ENCODE measurements at places on chromosomes 7 and 10.

GRCh38 chr7:140982508-140982907, 32.2 kb downstream of the MRPS33 start:
- peak; percentile 94 for DNase-seq

GRCh38 chr10:43688348-43688892, 39.7 kb upstream of the ZNF32 start:
- DNase-seq: no peak

DNA sequence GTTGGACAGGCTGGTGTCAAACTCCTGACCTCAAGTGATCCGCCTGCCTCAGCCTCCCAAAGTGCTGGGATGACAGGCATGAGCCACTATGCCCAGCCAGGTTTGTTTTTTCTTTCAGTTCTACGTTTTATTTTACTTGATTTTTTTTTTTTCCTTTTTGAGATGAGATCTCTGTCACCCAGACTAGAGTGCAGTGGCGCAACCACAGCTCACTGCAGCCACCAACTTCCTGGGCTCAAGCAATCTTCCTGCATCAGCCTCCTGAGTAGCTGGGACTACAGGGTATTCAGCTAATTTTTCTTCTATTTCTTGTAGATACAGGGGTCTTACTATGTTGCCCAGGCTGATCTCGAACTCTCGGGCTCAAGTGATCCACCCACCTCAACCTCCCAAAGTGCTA, 24.3 kb downstream of the GDI2 start:
- DNase-seq: no peak

GRCh38 chr10:77647543-77648293, 10.1 kb upstream of the KCNMA1 start:
- no peak for DNase-seq

- no peak for DNase-seq
Observed at GRCh38 chr10:44415121-44415520, 30.2 kb upstream of the CXCL12 start.

GRCh38 chr7:78607099-78607498, 808.5 kb downstream of the PHTF2 start:
- peak; percentile 23 for DNase-seq

GRCh38 chr7:148761499-148762278, 63.0 kb downstream of the CUL1 start:
- no peak for DNase-seq

- peak; percentile 86 for DNase-seq
Observed at GRCh38 chr10:5284311-5285057, 80.3 kb upstream of the UCN3 start.

DNA sequence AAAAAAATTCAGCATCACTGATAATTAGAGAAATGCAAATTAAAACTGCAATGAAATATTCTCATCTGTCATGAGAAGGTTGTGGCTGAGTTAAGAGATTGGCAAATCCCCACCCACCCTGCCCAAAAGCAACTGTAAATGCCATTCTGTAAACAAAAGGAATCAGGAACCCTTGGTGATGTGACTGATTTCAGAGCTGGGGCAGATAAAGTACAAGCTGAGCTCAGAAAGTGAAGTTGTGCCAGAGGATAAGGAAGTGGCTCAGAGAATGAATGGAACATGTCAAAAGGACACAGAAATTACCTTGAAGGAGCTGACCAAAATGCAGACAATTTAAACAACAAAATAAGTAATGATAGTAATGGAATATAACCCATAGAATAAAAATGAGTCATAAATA, 32.7 kb upstream of the ARMS2 start:
- DNase-seq: no peak

- no peak for DNase-seq
Observed at GRCh38 chr7:139450851-139451250, 32.6 kb downstream of the KLRG2 start.

DNA sequence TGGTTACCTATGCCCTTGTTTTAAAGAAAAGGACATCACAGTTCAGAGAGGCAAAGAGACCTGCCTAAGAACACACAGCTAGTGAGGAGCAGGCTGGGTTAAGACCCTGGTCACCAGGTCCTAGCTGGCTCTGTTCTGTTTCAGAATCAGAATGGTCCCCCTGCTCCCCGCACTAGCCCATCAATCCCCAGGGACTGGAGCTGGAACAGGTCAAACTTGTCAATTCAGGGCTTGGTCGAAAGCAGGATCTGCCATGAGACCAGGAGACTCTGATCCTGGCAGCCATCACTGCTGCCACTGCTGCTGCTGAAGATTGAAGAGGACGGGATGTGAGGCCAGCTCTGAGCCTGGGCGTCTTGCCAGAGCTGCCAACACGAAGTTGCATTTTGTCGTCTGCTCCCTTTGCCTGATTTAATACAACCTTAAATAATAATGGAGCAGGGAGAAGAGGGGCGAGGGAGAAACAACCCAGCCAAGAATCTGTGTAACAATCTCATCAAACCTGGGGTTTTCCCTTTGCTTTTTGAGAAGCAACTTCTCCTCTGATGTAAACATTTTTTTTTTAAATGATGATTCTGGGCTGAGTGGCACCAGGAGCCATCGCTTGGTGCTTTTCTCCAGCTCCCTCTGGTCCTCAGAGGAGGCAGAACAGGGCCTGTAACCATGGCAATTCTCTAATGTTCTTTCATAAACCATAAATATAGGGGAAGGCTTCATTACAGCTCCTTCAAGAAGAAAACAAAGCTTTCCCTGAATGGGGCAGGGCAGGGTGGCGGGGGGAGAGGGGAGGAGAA, 119.0 kb upstream of the SORCS3 start:
- DNase-seq: no peak

DNA sequence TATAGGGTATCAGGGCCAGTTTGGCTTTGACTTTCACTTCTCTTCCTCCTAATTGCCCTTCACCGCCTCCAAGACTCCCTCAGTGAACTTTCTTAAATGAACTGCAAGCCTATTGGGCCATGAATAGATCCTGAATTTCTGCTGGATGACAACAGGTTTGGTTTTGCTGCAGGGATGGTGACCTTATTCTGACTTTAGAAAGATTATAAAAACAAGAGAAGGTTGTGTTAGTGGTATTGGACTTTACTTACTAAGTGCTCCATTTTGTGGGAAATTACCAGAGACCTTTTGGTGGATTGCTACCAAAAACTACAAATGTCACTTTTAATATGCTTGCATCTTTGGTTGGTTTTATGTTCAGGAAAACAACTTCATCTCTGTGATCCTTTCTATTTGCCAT, 11.5 kb upstream of the LIPA start:
- no peak for DNase-seq

GRCh38 chr10:27660711-27661110, 84.9 kb downstream of the MKX start:
- peak; percentile 63 for DNase-seq

GRCh38 chr10:43754569-43755260, 106.0 kb upstream of the ZNF32 start:
- DNase-seq: no peak

GRCh38 chr10:91622601-91623000, 10.3 kb downstream of the PPP1R3C start:
- DNase-seq: no peak

- DNase-seq: peak; percentile 80
Observed at GRCh38 chr10:21807180-21807579, 196.3 kb downstream of the DNAJC1 start.

DNA sequence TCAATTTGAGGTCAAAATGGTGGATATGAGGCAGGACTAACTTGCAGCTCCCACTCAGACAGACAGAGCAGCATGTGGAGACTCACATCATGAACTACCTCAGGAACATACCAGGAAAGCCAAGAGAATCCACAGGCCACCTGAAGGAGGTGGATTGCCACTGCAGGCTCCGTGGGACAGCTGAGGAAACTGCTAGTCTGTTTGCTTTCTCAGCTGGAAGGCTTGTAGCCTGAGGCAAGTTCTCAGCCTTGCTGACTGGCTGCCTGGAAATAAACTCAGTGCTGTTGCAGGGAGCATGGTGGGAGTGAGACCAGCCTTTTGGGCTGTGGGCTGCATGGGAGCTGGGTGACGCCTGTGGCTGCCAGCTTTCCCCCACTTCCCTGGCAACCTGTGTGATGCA, 202.9 kb downstream of the ZNF248 start:
- DNase-seq: no peak

DNA sequence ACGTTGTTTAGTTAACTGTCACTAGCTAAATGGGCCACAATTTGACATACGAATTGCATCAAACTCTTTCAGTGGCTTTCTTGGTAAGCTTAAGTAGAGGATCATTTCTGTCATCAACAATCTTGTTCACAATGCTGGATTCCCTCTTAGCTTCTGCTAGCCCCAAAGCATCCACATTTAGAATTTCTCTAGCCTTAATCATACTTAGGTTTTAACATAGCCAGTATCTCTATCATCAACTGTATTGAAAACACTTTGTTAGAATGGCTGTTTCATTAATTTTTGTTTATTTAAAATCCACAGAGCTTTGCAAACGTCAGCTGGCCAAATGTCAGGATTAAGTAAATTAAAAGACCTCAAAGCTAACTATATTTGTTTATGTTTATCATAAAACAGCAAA, 41.1 kb downstream of the ABRAXAS2 start:
- no peak for DNase-seq

- DNase-seq: peak; percentile 66
Observed at GRCh38 chr7:23012908-23013714, 819 bp downstream of the HYCC1 start.

- DNase-seq: no peak
Observed at GRCh38 chr7:93890041-93890463, 501 bp downstream of the TFPI2 start.

GRCh38 chr7:38798552-38799267, 110.3 kb downstream of the VPS41 start:
- no peak for DNase-seq

- no peak for DNase-seq
Observed at GRCh38 chr10:127399668-127400067, 149.4 kb upstream of the NPS start.

DNA sequence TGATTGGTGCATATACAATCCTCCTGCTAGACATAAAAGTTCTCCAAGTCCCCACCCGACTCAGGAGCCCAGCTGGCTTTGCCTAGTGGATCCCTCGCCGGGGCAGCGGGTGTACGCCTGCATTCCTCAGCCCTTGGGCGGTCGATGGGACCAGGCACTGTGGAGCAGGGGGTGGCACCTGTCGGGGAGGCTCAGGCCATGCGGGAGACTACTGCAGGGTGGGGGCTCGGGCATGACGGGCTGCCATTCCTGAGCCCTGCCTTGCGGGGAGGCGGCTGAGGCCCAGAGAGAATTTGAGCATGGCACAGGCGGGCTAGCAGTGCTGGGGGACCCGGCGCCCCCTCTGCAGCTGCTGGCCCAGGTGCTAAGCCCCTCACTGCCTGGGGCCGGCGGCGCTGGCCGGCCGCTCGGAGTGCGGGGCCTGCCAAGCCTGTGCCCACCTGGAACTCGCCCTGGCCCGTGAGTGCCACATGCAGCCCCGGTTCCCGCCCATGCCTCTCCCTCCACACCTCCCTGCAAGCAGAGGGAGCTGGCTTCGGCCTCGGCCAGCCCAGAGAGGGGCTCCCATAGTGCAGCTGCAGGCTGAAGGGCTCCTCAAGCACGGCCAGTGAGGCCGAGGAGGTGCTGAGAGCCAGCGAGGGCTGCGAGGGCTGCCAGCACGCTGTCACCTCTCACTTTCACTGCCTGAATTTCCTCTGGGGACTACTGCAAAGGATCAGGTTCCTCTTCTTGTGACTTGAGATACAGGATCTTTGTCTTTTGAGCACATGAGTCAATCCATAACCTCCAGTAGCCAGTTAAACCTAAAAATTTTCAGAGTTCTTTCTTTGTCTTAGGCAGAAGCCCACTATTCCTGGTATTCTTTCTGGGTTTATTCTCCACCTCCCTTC, 25.1 kb upstream of the ELOVL3 start:
- peak; percentile 74 for DNase-seq

DNA sequence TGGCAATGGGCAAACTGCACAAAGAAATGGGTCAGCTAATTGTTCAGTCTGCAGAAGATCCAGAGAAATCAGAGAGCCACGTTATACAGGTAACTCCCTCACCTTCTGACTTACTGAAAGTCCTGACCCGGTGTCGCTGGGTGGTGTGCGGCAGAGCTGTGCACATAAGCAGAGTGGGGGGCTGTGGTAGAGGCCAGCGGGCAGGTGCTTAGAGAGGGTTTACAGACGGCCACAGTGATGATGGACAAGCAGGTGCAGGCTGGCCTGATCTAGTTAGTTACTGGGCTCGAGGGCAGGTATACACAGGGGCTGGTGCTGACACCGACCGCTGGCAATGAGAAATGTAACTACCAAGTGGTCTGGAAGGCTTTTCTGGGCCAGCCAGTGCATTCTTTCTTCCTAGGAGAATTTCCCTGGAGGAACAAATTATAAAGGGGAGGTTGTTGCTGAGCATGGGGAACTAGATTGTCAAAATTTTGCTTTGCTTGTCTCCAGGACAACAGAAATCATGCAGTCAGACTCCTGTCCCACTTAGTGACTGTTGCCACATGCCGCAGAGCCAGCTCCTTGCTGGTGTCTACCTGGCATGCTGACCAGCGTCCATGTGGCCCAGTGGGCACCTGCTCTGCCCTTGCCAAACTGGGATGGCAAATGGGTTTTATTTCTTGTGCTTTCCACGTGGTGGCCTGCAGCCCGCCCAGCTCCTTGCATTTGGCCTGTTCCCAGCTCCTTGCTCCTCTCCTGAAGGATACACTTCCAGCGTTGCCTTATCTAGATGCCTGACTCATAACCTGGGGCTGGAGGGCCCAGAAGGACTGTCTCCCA, 28.8 kb downstream of the DENND10 start:
- DNase-seq: no peak

GRCh38 chr7:112199672-112200071, 6.5 kb downstream of the DOCK4 start:
- DNase-seq: peak; percentile 18

DNA sequence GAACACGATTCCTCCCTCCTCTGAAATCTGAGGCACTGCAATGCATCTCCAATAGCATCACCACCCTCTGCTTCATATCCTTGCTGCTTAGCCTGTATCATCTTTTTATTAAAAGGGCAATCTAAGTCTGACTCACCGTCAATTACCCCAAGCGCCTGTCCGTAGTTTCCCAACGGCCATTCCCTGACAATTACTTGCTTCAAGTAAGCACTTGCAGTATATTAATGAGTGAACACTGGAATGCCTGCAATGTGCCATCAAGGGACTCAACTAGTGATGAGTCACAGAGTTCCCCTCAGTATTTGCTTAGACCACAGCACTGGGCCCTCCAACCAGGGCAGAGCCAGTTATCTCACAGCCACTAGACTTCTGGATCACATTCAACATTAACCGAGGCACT, 19.5 kb upstream of the PPP1R3C start:
- DNase-seq: no peak

GRCh38 chr10:5983774-5984173, 6.4 kb upstream of the IL15RA start:
- no peak for DNase-seq

GRCh38 chr10:66180581-66181318, 745.1 kb upstream of the LRRTM3 start:
- peak; percentile 74 for DNase-seq

DNA sequence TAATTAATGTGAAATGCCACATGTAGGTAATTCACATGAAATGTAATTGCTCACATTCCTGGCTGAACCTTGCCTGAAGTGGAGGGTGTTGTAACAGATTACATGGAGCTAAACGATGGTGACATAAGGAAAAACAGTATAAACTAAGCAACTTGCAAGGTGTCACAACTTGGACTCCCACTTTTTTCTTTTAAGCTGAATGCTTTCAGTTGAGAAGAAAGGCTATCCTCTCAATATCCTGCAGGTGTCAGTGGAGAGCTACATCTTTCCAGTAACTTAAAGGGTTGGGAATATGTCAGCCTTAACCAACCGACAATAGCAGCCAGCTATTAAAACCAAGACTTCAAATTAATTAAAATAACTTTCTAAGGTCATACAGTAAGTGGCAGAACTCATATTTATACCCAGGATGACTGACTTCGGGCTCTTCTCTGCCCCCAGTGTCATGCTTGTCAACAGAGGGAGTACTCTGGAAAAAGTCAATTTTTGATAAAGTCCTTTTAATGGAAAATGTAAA, 33.7 kb downstream of the NRBF2 start:
- peak; percentile 84 for DNase-seq
